ENCODE measurements at places on chromosomes 12 and 14.

DNA sequence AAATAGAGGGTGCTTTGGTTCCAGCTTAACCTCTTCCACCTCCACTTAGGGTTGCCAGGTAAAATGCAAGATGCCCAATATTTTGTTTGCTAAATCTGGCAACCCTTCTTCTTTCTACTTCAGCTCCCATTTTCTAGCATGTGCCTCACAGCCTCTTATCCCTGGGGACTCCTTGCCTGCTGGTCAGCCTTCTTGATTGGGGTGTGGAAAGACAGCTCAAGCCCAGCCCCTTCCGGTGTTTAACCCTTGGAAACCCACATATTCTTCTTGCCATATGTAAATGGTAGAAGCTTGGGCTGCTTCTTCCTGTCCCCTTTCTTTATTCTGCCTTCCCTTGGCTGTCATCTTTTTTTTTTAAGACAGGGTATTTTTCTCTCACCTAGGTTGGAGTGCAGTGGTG lies 5.7 kb downstream of the SPIC start:
- no peak for DNase-seq

GRCh38 chr14:51780741-51781140 lies 79.7 kb upstream of the GNG2 start:
- DNase-seq, result no peak

- DNase-seq, result no peak
Observed at GRCh38 chr12:28242496-28243309, 52.4 kb downstream of the CCDC91 start.

DNA sequence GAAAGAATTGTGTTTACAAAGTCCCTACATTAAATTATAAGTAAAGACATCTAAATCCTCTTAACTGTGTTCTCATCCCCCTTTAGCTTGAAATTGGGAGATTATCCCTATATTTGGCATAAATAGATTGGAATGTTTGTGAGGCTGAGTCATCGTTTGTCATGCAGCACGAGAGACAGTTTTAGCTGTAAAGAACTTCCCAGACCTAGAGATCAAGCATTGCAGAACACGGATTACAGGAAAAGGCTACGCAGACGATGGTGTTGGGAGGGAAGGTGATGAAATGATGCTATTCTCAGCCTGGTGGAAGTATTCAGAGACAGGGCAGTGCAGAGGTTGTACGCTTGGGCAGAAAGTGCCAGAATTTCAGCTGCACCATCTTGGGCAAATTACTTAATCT lies 93.8 kb downstream of the PTPRB start:
- no peak for DNase-seq

DNA sequence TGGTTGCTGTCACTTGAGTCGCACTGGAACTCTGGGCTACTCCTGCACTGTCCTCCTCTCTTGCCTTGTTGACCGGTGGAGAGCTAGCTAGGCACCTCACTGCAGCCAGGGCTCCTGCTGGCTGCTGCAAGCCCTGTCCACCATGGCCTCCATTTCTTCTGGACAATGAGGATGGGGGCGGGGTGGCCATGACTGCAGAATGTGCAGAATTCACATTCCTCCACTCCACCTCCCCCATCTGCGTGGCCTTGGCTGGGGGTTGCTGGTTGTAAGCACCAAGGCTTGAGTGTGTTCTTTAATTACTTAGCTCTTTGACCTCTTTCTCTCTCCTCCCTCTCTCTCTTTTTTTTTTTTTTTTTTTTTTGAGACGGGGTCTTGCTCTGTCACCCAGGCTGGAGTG lies 248.5 kb downstream of the PCNX1 start:
- no peak for DNase-seq

- no peak for DNase-seq
Observed at GRCh38 chr12:11693601-11694000, 44.1 kb downstream of the ETV6 start.

- no peak for DNase-seq
Observed at GRCh38 chr14:67420102-67420739, 8.3 kb upstream of the PLEK2 start.
